ENCODE measurements at places on chromosomes 1 and 21. TPM values are rescaled to one million over a fixed set of nuclear protein-coding genes. Genes with fewer than 3 reads are reported as not detected.

Gene EDARADD
- 0.68 TPM for total RNA-seq

- no peak for DNase-seq
Measured at GRCh38 chr1:162765788-162766187, 24.7 kb upstream of the HSD17B7 start.

Gene IER5
- 19.6 TPM for total RNA-seq

DNA sequence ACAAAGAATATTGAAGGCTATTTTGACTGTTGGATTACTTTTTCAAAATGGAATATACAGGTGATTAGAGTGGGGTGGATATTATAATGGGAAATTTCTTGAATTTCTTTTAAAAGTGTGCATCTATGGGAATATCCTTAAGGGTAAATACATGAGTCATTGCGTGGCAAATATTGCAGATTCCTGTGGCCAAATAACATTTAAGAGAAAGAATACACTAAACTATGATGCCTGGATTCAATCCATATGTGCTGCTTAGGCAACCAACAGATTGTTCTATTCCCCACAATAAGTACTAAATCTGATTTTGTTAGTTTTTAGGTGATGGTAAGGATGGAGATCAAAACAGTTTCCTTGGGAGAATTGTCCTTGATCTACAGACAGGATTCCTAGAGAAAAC is 119.5 kb downstream of the HMCN1 start:
- no peak for DNase-seq

Gene GLUL
- total RNA-seq: 12.7 TPM

DNA sequence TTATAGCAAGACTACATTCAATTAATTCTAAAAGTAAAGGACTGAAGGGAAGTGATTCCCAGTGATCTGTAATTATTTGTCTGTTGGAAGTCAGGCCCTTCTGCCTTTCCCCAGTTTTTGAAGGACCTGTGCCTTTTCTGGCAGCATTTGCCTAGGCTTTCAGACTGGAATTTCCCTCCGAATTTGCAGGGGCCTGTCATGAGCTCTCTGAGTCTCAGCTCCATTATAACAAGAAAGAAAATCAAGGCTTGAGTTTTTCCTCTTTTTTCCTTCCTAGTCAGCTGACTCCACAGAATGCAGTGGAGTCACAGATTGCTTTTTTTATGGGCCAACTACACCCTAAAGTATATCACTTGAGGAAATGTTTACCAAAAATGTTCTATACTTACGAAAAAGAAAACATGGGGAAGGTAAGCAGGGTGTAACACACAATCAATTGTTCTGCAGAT is 1.1 kb downstream of the NR5A2 start:
- no peak for DNase-seq

Gene FAM72B
- total RNA-seq: not detected

Gene S100A7
- not detected for total RNA-seq

Gene VWA5B1
- total RNA-seq: not detected
